Cortex of kidney (tissue), 1 donor: ENCODE measurements at places on chromosomes 3 and 15.

GRCh38 chr15:26901041-26901440 lies 34.2 kb downstream of the GABRA5 start:
- no peak for DNase-seq

DNA sequence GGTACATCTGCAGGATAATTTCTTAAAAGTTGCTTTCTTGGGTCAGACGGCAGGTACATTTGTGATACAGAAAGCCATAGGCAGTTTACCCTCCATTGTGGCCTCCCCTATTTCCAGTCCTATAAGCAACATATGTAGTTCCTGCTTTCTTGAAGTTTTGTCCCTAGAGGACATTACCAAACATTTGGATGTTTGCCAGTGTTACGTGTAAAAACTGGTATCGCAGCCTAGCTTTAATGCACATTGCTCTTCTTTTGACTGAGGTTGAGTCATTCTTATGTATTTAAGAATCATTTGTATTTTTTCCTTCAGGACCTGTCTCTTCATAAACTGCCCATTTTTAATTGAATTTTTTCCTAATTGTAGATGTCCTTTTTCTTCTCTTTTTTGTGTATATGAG lies 114.3 kb downstream of the DIPK2A start:
- DNase-seq, result no peak

GRCh38 chr3:194397757-194398312 lies 1.2 kb downstream of the GP5 start:
- no peak for DNase-seq

DNA sequence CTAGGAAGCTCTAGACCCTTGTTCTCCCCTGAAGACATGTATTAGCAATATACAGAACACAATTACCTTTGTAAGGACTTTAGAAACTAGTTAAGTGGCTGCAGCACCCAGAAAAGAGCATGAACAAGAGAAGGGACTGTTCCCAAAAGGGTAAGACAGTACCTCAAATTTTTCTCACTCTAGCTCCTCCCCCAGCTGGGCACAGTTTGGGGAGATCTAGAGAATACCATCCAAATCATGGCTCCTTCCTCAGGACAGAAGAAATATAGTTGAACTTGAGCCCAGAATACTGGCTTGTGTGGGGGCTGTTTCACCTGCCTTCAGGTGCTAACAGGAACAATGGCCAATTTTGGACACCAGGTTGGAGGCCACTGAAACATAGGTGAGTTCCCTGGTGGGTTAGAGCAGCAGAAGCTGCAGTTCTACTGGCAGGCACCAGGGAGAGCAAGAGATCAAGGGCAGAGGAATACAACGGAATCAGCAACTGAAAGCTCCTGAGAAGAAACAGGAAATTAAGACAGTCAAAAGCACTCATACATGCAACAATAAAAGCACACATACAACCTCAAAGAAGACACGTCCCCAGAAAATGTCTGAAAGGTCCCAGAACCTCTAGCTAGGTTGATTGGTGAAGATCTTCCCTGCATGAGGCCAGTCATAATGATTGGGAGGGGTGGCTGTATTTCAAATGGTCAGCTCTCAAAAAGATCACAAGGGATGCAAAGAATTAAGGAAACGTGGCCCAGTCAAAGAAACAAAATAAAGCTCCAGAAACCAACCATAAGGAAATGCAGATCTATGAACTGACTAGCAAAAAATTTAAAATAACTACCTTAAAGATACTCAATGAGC lies 104.9 kb upstream of the ASB14 start:
- no peak for DNase-seq

DNA sequence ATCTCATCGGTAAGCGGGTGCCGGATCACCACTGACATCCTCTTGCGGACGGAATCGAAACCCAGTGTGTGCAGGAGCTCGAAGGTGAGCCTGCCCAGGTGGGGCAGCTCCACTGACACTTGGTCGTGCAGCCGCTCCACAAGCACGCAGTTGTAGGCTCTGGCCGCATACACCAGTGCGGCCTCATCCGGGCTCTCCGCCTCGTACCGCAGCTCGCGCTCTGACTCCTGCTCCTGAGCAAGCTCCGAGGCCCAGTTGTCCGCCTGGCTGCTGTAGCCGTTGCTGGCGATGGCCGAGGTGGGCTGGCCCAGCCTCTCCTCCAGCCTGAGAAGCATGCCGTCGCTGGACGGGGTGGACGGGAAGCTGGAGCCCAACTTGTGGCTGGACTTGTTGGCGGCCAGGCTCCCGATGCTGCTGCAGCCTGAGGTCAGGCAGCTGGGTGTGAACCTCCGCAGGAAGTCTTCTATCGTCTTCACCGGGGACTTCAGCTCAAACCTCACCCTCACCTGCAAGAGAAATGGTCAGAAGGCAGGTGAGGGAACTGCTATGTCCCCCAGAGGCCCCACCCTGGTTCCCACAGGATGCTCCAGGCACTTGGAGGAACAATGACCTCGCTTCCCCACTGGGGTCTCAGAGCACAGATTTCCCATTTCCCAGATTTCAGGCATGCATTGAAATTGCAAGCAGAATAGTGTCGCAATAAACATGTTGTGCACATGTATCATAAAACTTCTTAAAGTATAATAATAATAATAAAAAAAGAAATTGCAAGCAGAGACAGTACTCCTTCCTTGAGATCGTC lies 149.2 kb downstream of the ATP10A start:
- no peak for DNase-seq

DNA sequence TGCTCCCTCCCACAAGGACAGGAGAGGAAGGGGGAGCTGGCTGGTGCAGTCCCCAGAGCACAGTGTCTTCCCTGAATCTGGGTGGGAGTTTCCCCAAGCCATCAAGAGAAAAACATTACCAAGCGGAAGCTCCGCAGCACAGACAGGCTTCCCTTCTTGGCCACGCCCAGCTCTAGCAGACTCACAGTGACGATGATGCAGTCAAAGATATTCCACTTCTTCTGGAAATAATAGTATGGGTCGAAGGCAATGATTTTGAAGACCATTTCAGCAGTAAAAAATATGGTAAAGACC lies 76.7 kb downstream of the SCN10A start:
- no peak for DNase-seq

DNA sequence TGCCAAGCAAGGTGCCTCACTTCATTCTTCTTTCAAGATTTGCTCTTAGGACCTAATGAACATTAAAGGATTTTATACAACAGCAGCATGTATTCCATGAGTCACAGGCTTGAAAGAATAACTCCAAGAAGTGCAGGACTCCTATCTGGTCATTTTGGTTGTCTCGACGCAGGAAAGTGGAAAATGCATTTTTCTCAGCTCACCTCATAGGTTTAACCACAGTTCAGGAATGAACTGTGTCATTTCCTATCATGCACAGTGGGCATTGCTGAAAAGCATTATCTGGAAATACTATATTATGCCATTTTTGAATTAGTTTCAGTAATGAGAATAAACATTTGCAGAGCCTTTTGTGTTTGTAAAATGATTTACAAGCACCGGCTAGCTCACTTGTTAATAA lies 98.7 kb upstream of the BFSP2 start:
- no peak for DNase-seq

- no peak for DNase-seq
Observed at GRCh38 chr3:186483611-186484340, 60.4 kb downstream of the CRYGS start.

GRCh38 chr3:185024966-185025365 lies 127.9 kb downstream of the C3orf70 start:
- DNase-seq, result no peak

- no peak for DNase-seq
Observed at GRCh38 chr3:149388001-149388440, 10.6 kb upstream of the TM4SF1 start.

DNA sequence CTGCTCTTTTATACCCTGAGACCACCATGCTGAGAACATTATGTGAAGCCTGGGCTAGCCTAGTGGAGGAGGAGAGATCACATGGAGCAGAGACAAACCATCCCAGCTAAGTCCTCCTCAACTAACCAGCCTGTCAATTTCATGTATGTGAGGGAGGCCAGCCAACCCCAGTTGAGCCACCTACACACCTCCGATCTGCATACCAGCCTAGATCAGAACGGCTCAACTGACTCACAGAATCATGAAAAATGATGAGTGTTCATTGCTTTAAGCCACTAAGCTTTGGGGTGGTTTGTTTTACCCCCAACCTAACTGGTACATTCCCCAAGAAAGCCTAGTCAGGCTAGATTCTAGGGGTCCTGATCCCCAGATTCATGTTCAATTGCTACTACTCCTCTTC lies 19.4 kb upstream of the CA12 start:
- no peak for DNase-seq

- no peak for DNase-seq
Observed at GRCh38 chr3:73536336-73536895, 88.3 kb downstream of the PDZRN3 start.

DNA sequence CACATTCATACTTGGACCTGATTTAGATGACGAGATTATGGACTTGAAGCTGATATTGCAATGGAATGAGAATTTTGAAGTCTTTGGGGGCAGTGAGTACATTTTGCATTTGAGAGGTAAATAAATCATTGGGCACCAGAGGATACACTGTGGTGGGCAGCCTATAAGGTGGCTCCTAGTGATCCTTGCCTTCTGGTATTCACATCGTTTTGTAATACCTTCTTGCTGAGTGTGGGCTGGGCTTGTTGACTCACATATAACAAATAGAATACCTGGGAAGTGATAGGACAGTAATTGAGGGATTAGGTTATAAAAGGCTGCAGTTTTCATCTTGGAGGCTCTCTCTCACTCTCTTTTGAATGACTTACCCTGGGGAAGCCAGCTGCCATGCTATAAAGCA lies 605.5 kb upstream of the KCNMB2 start:
- no peak for DNase-seq

GRCh38 chr3:76362643-76363042 lies 577.3 kb upstream of the ZNF717 start:
- DNase-seq, result no peak

GRCh38 chr15:72437650-72438316 lies 36.3 kb upstream of the ARIH1 start:
- no peak for DNase-seq

- no peak for DNase-seq
Observed at GRCh38 chr3:105806359-105806758, 62.5 kb downstream of the CBLB start.

GRCh38 chr3:155782390-155782953 lies 23.6 kb downstream of the C3orf33 start:
- no peak for DNase-seq

- no peak for DNase-seq
Observed at GRCh38 chr15:59366333-59367021, 6.2 kb downstream of the MYO1E start.

DNA sequence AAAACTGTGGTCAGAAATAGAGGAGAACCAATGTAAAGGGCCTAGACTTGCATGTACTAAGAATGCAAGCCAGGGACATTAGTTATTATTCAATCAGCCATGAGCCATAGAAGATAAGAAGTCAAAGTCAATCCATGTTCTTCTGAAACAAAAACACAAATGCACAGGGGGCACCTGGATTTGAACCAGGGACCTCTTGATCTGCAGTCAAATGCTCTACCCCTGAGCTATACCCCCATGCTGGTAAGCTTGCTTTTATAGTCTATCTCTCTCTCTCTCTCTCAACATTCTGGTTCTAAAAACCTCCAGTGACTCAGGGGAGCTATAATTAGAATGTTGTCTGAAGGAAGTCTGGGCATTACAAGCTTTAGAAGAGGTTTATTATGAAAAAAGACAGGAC lies 85.6 kb upstream of the ACP3 start:
- DNase-seq, result no peak

- no peak for DNase-seq
Observed at GRCh38 chr3:130702985-130703384, 43.6 kb downstream of the PIK3R4 start.

DNA sequence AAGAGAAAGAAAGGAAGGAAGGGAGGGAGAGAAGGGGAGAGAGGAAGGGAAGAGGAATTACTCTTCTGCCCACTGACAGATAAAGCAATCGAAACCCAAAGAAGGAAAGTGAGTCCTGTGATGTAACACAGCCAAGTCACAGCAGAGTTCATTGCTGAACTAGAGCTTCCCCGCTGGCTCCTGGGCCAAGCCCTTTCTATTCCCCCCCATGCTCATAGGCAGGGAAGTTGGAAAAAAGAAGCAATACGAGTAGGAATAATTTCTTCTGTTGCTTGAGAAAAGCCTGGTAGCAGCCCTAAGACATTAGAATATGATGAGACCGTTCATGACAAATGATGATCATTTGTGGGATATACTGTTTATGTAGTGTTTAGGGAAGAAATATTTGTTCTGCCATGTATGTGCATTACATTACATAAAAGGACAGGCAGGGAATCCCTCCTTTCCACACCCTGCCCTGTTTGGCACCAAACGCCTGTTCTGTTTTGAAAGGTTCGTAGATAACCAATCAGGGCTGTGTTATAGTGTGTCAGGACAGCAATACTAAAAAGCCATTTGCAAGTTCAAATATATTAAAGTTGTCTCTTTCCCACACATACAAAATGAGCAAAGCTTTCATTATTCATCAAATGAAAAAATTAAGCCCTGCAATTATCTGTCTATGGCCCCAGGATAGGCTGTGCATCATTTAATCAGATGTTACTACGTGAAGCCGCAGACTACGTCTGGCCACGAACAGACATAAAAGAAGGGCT lies 111.0 kb upstream of the TRPM1 start:
- DNase-seq, result no peak

- no peak for DNase-seq
Observed at GRCh38 chr3:39090922-39091321, 16.5 kb downstream of the GORASP1 start.

- DNase-seq, result no peak
Observed at GRCh38 chr15:80264031-80264430, 12.0 kb upstream of the CTXND1 start.

GRCh38 chr15:88155310-88155709 lies 101.2 kb downstream of the NTRK3 start:
- no peak for DNase-seq

GRCh38 chr3:167723025-167723512 lies 11.6 kb downstream of the PDCD10 start:
- no peak for DNase-seq

- no peak for DNase-seq
Observed at GRCh38 chr3:165800970-165801369, 36.3 kb downstream of the BCHE start.

- DNase-seq, result no peak
Observed at GRCh38 chr15:40040293-40040635, 1.3 kb upstream of the SRP14 start.

DNA sequence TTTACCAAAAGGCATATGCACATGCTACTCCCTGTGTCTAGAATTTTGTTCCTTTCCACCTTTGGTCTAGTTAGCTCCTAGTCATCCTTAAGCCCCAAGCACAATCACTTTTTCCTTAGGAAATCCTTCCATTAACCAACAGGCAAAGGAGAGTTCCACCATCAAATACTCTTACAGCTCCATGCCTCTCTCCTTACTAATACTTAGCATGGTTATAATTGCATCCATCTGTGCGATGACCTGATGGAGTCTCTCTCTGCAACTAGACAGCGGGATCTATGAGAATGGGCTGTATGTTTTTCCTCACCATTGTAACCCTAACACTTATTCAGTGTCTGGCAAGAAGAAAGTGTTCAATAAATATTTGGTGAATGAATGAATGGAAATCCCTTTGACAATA lies 69.3 kb upstream of the SMAD3 start:
- no peak for DNase-seq

- no peak for DNase-seq
Observed at GRCh38 chr3:31423482-31423881, 109.2 kb upstream of the STT3B start.

- DNase-seq, result no peak
Observed at GRCh38 chr3:83189634-83190033, 1428.2 kb upstream of the GBE1 start.

- DNase-seq, result no peak
Observed at GRCh38 chr3:64167868-64168267, 57.4 kb downstream of the PRICKLE2 start.

GRCh38 chr15:80870893-80871292 lies 91.7 kb downstream of the CEMIP start:
- DNase-seq, result no peak
